ENCODE measurements at places on chromosomes 5 and 9.

DNA sequence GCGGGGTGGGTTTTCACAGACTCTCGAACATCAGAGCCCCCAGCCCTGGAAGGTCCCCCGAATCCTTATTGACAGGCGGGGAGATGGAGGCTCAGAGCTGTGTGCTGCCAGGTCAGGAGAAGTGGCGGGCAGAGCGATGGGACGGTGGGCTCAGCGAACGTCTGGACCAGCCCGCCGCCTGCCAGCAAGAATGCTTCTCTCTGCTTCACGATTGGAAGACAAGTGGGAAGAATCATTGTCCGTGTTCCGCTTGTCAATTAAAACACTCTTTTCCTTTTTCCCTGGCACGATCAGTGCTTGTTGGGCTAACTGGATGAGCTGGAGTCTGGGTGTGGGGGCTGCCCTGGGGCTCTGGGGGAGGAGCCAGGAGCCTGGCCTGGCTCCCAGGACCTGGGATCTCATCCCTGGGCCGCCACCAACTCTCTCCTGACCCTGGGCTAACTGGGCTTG, 1.6 kb downstream of the COL5A1 start:
- no peak for DNase-seq

GRCh38 chr9:27151693-27152404, 42.8 kb downstream of the TEK start:
- DNase-seq, result no peak

DNA sequence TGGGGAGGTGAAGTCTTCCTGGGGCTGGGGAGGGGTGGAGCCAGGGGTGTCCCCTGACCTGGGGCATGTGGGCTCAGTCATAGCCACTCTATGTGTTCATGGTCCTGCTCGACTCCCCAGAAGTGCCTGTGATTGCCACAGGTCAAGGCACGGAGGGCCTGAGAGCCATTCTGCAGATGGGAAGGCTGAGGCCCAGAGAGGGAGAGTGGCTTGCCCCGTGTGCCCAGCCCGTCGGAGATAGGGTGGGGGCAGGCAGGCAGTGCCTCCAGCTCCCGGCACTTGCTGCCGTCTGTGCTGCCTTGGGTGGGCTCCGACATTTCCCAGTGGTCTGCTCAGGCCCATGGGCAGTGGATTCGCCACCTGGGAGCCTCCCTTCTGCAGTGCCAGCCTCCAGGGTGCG, 74.0 kb downstream of the RXRA start:
- no peak for DNase-seq

DNA sequence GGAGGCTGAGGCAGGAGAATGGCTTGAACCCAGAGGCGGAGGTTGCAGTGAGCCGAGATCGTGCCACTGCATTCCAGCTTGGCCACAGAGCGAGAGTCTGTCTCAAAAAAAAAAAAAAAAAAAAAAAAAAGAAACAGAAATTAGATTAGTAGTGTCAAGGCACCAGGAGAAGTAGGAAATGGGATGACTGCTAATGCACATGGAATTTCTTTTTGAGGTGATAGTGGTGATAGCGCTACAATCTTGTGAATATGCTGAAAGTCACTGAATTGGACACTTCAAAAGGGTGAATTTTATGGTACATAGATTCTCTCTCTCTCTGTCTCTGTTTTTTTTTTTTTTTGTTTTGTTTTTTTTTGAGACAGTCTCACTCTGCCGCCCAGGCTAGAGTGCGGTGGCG, 42.1 kb upstream of the SUB1 start:
- no peak for DNase-seq

- DNase-seq, result no peak
Measured at GRCh38 chr9:124683043-124683442, 88.1 kb downstream of the NR6A1 start.
